Ecto neural progenitor cell (in vitro differentiated cells): ENCODE measurements at places on chromosomes 7 and 10.

DNA sequence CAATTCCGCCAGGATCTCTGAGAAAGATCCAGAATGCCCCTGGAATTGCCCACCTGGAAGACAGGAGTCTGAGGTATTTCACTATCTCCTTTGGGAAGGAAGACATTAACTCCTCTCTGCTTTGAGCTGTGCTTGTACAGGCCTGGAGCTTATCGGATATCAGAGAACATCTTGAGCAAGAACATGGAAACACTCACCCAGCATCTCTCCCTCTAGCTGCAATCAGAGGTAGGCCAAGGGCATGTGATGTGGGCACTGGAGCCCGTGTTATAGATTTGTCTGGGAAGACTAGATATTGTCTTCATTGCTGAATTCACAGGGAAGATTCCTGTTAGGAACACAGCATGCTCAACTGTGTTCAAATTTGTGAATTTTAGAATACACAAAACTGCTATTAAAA is 233.9 kb downstream of the PHF14 start:
- no peak for DNase-seq

DNA sequence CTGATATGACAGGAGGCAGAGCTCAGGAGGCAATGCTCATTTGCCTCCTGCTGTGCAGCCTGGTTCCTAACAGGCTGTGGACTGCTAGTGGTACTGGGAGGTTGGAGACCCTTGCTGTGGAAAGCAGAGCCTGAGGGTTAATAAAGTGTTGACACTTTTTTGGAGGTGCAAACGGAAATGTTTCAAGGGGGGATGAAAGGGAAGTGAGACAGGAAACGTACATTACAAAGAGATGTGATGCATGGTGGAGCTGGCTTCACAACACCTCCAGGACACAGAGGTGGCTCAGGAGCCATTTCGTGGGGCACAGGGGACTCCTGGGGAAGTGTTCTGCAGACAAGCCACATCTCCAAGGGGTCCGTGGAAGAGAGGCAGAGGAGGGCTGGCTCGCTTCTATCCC is 137.6 kb upstream of the SVIL start:
- DNase-seq = no peak

DNA sequence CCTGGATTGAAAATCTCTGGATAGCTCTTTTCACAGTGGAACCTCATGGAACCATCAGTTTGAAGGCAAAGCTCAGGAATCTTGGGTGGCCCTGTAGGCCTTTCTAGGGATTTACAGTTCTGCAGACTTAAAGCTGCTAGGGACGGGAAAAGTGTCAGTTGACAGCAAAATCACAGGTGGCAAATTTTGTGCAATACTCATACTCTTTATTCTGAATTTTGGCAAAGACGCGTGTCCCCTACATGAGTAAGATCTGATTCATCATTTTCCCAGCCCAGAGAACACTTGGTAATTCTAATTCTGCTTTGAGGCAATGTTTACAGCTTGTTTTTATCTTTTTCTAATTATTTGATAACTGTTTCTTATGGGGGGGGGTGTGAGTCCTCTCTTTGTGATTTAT is 3.6 kb downstream of the LRRC17 start:
- no peak for DNase-seq

DNA sequence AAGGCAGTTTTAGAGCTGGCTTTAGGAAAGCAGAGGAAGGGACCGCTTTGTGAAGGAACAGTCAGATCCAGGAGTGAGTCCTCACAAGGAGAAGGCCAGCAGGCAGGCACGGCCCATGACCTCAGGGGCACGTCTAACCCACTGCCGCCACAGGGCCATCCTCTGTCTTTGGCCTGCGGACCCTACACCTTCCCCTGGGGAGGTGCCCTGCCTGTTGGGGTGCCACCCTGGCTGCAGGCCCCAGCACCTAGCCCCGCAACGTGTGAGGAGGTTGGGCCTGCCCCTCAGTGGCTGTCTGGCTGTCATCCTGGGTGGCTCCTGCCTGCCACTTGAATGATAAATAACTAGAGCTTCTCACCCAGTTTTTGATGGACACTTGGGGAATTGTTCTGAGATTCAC is 31.0 kb upstream of the TRIM8 start:
- DNase-seq = no peak

GRCh38 chr7:132187869-132188789 is 388.1 kb downstream of the PLXNA4 start:
- DNase-seq = no peak

DNA sequence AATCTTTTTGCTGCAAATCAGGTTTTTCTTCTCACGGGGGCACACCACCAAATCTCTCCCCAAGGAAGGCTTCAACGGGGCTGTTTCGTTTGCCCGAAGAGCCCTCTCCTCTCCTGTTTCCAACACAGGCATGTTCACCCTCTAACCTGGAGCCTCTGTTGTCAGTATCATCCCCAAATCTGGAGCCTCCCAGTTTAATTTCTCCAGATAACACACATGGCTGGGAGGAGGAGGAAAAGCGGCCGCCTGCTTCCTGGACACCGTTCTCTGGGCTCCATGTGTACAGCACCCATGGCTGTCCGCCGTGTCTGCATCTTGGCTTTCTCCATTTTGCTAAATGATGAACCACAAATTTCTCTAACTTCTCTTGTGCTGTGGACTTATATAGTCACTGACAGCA is 214.5 kb downstream of the DIP2C start:
- no peak for DNase-seq
